ENCODE measurements at places on chromosomes 3 and 15.

DNA sequence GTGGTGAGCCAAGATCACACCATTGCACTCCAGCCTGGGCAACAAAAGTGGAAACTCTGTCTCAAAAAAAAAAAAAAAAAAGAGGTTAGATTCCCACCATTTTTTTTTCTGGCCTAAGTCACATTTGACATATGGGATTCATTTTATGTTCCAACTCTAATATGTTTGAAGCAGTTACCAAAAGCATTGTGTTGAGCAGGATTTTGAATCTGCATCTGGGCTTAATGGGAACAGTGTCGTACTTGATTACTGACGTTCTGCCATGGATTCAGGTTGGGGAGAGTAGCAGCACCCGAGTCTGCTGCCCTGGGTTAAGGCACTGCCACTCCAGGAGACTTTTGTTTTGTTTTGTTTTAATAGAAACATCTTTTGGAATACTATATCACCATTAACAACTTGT is 348.7 kb upstream of the TBL1XR1 start:
- DNase-seq = no peak

- DNase-seq = no peak
These were observed 254.3 kb downstream of the SHQ1 start for GRCh38 chr3:72593881-72594397.

DNA sequence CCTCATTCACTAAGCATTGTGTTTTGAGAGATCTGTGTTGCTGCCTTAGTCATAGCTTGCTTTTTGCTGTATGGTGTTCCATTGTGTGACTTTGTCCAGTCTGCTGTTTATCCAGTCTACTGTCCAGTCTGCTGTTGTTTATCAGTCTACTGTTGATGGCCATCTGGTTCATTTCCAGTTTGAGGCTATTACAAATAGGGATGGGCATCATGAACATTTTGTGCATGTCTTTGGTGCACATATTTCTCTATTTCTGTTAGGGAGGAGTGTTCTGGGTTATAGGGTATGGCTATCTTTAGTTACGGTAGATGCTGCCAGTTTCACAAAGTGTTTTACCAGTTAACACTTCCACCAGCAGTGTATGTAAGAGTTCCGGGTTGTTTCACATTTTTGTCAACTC is 22.2 kb upstream of the CLEC3B start:
- DNase-seq = no peak

DNA sequence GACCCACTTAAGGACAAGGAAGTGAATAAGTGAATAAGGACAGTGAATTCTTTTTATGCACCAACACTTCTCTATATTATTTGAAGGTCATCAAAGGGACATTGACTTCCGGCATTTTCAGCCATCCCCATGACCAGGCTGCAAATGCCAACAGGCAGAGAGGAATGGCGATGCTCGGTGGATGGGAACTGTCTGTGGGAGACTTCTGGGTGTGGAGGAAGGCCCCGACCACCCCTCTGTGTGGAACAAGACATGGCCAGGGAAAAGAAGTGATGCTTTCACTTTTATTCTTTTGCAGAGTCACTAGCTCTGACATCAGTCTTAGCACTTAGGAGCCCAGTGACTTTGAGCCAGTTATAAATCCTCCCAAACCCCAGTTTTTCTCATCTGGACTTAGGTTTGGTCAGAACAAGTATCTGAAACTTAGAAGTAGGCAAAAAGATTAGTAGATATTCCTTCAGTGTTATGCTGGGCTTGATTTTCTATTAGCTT is 84.5 kb downstream of the KBTBD8 start:
- no peak for DNase-seq

DNA sequence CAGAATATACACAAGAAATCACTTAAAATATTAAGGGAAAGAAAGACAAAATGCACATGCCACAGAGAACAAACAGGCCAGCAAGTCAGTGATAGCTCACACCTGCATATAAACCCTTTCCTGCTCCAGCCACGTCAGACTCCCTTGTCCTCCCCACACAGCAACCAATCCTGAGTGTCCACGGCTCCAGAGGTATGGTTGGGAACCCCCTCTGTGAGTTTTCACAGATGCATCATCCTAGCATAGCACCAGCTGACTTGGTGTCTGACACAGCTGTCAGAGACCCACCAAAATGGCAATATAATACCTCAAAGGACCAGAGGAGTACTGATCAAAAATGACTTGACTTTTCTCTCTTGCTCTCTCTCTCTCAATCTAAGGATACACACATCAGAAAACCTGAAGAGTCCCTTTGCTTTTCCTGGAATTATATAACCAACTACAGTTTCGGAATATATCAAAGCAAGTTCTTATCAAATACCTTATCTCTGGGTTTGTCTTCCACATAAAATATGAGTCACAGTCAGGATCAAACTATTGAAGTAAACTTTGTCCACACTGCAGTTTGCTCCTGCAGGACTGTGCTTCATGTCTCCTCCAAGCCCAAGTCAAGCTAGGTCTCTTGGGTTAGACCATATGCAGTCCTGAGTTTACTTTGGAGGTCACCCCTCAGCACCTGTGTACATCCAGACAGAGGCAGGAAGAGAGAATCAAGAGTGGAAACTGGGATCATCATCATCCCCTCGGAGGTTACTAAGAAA is 187.1 kb upstream of the THBS1 start:
- no peak for DNase-seq

- peak; percentile 75 for DNase-seq
These were observed 1.7 kb upstream of the SLC2A2 start for GRCh38 chr3:171028025-171028778.

DNA sequence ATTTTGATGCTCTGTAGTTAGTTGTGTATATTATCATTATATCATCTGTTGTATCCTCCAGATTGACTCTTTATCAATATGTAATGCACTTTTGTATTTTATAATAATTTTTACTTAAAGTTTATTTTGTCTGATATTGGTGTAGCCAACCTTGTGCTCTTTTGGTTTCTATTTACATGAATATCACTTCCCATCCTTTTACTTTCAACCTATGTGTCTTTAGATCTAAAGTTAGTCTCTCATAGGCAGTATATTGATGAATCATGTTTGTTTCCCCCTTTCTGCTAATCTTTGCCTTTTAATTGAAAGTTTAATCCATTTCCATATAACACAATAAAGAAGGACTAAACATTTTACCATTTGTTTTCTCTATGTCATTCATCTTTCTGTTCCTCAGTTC is 28.1 kb upstream of the CD200R1L start:
- no peak for DNase-seq

DNA sequence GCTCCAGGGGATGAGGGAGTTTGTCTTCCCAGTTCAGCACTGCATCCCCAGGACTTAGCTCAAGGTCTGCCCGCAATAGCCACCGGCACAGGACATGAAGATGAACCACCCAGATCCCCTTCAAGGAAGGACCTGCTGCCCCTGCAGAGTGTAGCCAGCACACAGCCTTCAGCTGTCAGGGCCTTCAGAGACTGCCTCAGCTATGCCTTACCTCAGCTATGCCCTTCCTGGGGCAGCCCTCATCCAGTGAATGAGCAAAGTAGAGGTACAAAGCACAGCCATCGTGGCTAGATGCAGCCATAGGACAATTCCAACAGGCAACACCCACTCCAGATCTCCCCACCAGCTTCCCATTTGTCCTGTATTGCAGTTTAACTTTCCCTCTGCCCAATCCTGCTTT is 291.2 kb upstream of the STT3B start:
- no peak for DNase-seq
